ENCODE measurements at places on chromosomes 5 and 9.
A peak's percentile ranks its signal among the peaks of the same experiment; 100 is the strongest.

GRCh38 chr5:140342896-140343295, 3.5 kb downstream of the HBEGF start:
- no peak for DNase-seq

DNA sequence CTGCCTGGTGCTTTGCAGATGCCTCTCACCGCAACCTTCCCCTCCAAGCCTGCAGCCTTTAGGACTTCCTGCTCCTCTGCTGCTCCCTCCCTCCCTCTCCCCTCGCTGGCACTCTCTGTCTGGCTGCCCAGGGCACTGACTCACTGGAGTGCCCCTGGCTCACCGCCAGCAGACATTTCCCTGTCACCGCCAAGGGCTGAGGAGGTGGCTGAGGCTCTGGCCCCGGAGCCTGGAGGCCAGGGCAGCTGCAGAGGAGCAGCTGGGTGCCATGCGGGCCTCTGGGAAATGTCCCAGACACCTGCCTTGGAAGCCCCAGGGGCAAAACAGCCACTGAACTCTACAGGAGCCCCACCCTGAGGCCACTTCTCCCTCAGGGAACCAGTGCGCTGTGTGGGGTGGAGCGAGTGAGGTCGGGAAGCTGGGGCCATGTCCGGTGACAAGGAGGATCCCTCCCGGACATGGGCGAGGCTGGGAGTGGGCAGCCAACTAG, 53.4 kb downstream of the TENT4A start:
- peak; percentile 93 for DNase-seq

DNA sequence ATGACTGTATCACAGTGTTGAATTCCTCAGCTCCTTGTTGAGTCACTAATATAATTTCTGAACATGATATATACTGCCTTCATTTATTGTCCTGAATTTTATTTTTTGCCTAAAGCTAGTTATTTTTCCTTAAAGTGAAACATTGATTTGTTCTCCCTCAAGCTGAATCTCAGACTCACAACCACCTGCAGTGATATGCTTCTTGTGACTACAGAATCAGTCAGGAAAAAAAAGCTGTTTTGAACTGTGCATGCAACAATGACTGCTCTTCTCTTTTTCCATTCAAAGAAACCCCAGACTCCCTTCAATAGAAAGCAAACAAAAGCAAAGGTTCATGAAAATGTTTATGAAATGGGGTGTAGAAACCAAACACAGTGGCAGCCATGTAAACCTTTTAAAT, 470.2 kb upstream of the CHD1 start:
- DNase-seq: no peak

GRCh38 chr9:12849486-12850003, 74.7 kb downstream of the LURAP1L start:
- DNase-seq: no peak

GRCh38 chr9:124477648-124478285, 27.5 kb downstream of the ADGRD2 start:
- DNase-seq: no peak

- DNase-seq: no peak
These were observed 36.9 kb upstream of the GLRA1 start for GRCh38 chr5:151961557-151961956.

DNA sequence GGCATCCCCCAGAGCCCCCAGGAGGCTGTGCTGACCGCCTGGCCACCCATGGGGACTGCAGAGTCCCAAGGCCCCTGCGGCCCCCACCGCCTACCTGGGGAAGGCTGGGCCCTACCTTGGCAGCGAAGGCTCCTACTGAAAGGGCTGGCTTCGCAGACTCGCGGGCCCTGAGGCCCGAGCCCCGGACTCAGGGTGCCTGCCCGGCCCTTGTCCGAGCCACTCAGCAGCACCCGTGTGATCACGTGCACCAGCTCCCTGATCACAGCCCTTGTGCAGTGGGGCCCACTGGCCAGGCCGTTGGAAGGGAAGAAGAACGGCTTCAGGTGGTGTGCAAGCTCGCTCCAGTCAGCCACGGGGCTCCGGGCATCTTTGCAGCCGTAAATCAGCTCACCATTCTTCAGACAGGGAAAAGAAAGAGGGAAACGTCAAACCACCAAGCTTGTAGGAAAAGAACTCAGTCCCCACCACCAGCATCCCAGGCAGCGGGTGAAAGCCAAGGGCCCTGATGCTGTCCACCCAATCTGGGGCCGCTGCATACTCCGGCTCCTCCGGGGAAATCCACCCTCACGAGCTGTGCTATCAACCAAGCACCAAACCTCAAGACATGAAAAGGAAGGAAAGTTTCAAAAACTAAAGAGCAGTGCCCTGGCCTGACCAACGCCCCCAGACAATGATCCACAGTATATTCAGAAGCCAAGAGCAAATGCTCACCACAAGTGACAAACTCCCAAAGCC, 31.9 kb downstream of the IPPK start:
- DNase-seq: peak; percentile 54

DNA sequence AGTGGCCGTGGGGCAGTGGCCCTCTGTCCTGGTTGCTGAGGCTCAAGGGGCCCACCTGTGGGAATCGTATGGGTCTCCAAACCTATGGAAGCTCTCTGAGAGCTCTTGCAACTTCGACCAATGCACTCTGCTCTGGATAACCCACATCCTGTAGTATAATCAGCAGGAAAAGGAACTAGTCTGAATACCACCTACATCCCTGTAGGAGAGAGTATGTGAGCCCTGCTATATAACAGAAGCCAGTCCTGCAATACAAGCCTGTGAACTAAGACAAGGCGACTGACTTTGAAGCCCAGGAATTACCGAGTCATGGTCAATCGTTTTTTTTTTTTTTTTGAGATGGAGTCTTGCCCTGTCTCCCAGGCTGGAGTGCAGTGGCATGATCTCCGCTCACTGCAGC, 29.8 kb upstream of the BICD2 start:
- no peak for DNase-seq

DNA sequence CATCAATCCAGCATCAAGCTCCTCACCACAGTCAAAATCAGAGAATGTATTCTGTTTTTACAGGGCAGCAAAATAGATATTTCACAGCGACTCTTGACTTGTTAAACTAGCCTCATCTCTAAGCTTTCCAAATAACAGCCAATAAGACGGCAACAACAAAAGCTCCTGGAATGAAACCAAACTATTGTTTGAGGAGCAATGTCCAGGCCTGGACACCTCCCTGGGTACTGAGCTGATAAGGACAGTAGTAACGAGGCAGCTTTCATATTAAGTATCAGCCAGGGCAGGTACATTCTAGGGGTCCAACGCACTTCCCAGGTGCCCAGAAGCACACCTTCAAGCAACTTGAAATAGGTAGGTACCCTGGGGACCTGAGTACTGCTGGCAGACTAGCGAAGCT, 260.3 kb downstream of the ENC1 start:
- peak; percentile 26 for DNase-seq

- DNase-seq: no peak
These were observed 98.8 kb downstream of the HSD17B3 start for GRCh38 chr9:96202971-96203780.

GRCh38 chr9:127305838-127306226, 41.3 kb downstream of the GARNL3 start:
- DNase-seq: no peak

- DNase-seq: no peak
These were observed 10.3 kb downstream of the WWC1 start for GRCh38 chr5:168301593-168302390.

DNA sequence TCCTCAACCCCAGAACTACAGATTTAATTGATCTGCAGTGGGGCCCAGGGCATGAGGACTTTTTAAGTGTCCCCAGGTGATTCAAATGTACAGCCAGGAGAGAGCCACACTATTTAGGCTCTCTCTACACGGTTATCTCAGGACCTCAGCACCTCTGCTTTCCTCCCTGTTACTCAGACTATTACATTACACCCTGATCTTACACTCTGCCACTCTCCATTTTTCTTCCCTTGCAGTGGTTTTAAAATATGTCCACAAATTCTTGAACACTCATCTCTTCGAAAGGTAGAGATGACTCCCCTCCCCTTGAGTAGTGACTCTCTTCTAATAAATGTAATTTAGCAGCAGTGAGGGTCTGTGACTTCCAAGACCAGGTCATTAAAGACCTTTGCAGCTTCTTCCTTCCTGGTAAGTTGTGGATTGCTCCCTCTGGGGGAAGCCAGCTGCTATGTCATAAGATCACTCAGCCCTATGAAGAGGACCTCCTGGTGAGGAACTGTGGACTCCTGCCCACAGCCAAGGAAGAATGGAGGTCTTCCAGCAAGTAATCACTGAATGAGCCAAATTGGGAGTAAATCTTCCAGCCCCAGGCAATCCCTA, 87.5 kb upstream of the SSBP2 start:
- no peak for DNase-seq

All from coronary artery (tissue), 2 donors.